GM23248 (cell line): ENCODE measurements at places on chromosomes 7 and 10. TPM values are rescaled to one million over a fixed set of nuclear protein-coding genes. Genes with fewer than 3 reads are reported as not detected.

GRCh38 chr7:2041496-2042367 is 191.0 kb downstream of the MAD1L1 start:
- no peak for DNase-seq

DNA sequence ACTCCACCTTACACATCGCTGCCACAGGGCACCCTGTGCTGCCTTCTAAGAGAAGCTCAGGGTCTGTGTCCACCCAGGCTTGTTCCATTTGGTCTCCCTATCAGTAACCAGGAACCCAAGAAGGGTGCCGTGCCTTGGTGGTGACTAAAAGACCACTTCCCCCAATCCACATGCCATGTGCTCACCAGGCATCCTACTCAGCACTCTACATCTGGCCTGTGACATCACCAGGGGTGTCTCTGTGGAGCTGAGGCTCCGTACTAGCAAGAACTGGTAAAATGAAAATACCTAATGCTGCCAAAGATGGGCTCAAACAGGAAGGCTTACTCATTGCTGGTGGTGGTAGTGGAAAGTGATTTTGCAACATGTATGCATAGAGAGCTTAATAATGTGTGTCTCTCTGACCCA is 19.0 kb upstream of the C10orf71 start:
- DNase-seq, result peak; percentile 90

DNA sequence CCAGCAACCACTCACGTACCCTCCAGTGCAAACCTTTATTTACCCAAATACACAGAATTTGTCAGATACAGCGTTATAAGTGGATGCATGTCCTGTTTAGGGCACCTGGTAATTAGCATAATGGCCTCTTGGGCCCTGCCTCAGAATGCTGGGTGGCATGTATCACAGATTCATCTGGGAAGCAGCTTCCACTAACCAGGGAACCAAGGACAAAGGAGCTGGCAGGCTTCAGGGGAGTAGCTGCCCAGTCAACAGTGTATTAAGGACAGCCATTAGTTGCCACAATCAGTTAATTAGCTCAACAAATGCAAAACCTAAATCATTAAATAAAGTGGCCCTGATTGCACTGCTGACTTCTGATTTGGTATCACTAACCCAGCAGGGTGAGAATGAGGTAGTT is 105.7 kb downstream of the RAPGEF5 start:
- no peak for DNase-seq

DNA sequence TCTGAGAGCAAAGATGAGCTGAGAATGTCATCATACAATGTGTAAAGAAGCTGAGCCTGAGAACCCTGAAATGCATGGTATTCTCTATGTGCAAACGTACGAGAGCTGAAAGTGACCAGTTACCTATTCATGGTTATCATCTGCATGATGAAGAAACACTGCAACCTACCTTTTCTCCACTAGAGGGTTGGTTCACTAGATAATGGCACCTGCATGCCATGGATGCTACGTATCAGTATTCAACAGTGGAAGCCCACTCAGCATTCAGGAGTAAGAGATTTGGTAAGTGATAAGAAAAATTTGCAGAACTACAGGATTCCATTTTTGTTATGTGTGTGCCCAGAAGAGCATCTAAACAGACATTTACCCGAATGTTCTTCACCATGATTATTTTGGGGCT is 145.4 kb downstream of the PTPRN2 start:
- no peak for DNase-seq

The AKR1C3 gene
- 44.7 and 51.8 TPM in 2 replicates for polyA plus RNA-seq

The HPSE2 gene
- polyA plus RNA-seq, result not detected in 2 replicates

DNA sequence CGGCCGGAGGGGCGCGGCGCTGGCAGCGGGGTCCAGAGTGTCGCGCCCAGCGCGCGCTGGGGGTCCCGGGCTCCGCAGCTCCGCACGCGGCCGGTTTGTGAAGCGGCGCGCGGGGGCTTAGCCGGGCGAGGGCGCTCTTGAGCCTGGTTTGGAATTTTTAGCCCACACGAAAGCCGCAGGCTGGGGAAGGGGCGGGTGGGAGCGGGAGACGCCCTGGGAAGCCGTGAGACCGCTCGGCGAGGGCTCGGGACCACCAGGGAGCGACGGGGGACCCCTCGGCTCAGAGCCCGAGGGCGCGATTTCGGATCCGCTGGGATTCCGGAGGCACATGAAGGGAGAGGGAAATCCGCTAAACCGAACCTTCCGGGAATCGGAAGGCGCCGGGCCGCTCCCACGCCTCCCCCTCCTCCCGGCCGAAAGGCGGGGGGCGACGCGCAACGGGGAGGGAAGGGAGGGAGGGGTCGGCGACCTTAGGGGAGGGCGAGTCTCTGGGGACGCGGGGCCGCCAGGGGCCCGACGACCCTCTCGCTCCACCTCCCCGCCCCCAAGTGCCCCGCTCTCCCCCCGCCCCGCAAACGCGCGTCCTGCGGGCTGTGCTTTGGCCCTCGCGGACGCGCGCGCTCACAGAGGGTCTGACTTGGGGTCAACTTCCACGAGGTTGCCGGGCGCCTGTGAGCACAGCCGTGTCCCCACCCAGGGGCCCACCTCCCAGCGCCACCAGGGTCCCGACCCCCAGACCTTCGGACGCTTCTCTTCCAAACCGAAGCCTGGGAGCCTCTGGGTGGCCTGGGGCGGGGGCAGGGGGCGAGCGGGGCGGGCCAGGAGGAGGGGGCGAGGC is 5.1 kb upstream of the ELFN1 start:
- peak; percentile 78 for DNase-seq

DNA sequence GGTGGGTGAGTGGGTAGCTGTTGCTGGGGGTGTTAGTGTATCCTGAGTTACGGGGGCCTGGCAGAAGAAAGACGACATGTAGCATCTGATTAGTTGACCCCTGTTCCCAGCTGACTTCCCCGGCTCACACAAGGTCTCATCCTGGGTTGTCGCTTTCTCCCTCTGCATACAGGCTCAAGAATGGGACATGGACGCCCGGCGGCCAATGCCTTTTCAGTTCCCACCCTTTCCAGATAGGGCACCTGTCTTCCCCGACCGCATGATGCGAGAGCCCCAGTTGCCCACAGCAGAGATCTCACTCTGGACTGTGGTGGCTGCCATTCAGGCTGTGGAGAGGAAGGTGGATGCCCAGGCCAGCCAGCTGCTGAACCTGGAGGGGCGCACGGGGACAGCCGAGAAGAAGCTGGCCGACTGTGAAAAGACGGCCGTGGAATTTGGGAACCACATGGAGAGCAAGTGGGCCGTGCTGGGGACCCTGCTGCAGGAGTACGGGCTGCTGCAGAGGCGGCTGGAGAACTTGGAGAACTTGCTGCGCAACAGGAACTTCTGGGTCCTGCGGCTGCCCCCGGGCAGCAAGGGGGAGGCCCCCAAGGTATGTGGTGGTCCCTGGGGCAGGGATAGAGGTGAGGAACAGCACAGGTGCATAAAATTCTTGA is 2.9 kb downstream of the ZNF282 start:
- DNase-seq, result no peak

The PDLIM1 gene
- 143 and 147 TPM in 2 replicates for polyA plus RNA-seq

- DNase-seq, result peak; percentile 40
Observed at GRCh38 chr7:137007001-137007694, 138.7 kb downstream of the CHRM2 start.

- peak; percentile 59 for DNase-seq
Observed at GRCh38 chr10:22573820-22574569, 140.4 kb downstream of the PIP4K2A start.

The HEPACAM2 gene
- not detected in 2 replicates for polyA plus RNA-seq

The BEND7 gene
- 1.7 and 2.3 TPM in 2 replicates for polyA plus RNA-seq

DNA sequence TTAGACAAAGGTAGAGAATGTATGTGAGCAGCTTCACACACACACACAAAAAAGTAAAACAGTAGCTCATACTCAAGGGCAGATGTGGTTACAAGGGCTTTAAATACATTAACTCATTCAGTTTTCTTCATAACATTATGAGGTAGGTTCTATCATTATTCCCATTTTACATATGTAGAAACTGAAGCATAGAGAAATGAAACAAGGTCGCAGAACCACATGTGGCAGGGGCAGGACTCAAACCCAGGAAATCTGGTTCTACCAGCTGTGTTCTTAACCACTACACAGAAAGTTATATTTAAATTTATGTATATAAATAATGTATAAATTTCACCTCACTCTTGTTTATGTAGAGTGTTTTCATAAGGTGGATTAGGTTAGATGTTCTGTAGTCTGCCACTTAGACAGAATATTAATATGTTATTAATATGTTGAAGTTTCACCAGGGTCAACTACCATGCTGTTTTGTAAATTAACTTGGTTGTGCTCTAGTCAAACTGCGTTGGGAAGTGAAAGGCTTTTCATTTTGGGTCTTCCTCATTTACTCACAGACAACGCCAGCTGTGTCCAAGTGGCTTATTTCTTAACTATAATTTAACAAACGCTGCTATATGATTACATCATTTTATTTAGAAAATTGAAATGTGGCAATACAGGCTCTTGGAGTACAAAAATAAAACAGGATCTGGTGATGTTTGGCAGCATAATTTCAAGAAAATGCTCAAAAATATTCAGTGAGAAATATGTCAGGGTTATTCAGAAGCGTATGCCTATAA is 138.4 kb downstream of the MDFIC start:
- no peak for DNase-seq

GRCh38 chr7:129607471-129608120 is 3.9 kb upstream of the NRF1 start:
- peak; percentile 62 for DNase-seq
